Fibroblast of skin of abdomen (primary cell): ENCODE measurements at places on chromosomes 7 and 10.

GRCh38 chr7:7972922-7973594 is 4.5 kb downstream of the GLCCI1 start:
- no peak for DNase-seq

DNA sequence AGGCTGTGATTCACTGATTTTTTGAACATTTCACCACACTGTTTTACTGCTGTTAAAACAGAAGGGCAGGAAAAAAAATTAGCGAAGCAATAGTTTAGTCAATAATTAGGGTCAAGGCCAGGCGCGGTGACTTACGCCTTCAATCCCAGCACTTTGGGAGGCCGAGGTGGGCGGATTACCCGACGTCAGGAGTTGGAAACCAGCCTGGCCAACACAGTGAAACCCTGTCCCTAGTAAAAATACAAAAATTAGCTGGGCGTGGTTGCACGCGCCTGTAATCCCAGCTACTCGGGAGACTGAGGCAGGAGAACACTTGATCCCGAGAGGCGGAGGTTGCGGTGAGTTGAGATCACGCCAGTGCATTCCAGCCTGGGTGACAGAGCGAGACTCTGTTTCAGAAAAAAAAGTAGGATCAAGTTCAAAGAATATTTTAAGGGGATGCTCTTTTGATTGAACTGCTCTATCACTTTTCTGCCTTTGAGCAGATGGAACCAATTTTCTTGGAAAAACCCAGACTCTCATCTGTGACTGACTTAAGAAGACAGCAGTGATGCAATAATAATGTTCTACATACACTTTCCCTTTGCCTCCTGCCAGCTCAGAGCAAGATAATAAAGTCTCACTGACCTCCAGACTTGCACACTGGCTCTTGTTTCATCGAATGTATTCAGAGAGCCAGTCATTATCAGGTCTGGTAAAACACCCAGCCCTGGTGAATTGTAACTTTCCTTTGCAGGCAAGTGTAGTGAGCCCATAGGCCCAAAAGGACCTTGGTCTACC is 1.6 kb upstream of the PPA1 start:
- DNase-seq, result peak; percentile 89

- no peak for DNase-seq
Observed at GRCh38 chr7:119382726-119383125, 890.2 kb upstream of the KCND2 start.

DNA sequence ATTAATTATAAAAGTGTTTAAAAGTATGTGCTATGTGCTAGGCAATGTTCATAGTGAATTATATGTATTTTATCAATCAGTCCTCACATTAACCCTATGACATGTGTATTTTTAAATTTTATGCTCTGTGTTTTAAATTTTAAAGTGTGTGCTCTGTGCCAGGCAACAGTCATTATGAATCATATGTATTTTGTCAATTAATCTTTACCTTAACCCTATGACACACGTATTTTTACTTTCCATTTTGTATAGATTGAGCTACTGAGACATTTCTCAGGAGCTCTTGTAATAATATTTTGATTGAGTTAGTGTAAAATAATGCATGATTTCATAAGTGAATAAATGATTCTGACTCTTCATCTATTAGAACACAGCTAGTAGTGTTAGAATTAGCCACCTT is 117.8 kb downstream of the THSD7A start:
- no peak for DNase-seq

DNA sequence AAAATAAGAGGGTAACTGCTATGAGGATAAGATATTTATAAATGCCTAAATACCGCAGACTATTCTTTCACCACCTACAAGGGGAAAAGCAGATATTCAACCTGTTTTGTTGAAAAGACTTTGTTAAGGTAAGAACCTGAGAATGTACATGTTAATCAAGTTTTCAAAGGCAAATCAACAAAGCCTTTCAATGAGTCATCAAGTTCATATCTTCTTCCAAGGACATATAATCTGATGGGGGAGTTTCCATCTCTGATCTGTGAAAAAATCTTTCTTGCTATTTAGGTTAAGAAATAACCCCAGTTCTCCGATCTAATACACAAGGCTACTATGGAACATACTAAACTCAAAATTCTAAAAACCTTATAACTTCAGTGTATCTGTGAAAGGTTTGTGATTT is 40.0 kb upstream of the ANLN start:
- DNase-seq, result no peak

- DNase-seq, result no peak
Observed at GRCh38 chr10:116260599-116260998, 12.4 kb downstream of the GFRA1 start.

DNA sequence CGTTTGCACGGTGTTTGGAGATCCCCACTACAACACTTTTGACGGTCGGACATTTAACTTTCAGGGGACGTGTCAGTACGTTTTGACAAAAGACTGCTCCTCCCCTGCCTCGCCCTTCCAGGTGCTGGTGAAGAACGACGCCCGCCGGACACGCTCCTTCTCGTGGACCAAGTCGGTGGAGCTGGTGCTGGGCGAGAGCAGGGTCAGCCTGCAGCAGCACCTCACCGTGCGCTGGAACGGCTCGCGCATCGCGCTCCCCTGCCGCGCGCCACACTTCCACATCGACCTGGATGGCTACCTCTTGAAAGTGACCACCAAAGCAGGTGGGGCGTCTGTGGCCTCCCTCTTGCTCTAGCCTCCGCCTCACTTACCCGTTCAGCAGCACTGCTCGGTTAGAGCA is 173.5 kb downstream of the BMPER start:
- no peak for DNase-seq
